ENCODE measurements at places on chromosomes 11 and 22.

- DNase-seq = no peak
Measured at GRCh38 chr11:44243086-44243485, 66.9 kb downstream of the ALX4 start.

- no peak for DNase-seq
Measured at GRCh38 chr11:67275606-67276409, 9.5 kb downstream of the GRK2 start.

DNA sequence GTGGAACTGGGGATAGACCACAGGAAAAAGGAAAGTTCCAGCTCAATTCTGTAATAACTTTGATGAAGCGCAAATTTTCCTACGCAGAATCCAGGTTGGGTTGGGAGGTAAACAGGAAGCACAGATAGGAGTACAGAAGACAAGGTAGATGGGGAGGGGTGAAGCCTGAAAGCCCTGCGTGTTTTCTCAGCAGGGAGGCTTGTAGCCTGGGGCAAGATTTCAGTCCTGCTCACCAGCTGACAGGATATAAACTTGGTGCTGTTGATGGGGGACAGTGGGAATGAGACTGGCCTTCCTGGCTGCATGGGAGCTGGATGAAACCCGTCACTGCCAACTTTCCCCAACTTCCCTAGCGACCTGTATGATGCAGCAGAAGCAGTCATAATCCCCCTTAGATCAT, 114.9 kb downstream of the ARHGAP32 start:
- no peak for DNase-seq

DNA sequence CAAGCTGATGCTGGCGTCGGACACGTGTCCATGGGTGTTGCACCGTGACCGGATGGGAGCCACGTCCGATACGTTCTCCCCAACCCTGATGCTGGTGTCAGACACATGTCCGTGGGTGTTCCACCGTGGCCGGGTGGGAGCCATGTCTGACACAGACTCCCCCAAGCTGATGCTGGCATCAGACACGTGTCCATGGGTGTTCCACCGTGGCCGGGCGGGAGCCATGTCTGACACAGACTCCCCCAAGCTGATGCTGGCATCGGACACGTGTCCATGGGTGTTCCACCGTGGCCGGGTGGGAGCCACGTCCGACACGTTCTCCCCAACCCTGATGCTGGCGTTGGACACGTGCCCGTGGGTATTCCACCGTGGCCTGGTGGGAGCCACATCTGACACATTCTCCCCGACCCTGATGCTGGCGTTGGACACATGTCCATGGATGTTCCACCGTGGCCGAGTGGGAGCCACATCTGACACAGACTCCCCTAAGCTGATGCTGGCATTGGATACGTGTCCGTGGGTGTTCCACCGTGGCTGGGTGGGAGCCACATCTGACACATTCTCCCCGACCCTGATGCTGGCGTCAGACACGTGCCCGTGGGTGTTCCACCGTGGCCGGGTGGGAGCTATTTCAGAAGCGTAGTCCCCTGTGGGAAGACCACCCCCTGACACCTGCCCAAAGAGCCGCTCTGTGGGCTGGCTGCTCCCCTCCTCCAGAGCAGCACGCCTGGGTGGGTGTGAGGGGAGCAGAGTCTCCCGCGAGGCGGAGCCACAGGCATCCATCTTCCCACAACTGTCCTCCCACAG, 20.0 kb downstream of the SELENOO start:
- DNase-seq = no peak

DNA sequence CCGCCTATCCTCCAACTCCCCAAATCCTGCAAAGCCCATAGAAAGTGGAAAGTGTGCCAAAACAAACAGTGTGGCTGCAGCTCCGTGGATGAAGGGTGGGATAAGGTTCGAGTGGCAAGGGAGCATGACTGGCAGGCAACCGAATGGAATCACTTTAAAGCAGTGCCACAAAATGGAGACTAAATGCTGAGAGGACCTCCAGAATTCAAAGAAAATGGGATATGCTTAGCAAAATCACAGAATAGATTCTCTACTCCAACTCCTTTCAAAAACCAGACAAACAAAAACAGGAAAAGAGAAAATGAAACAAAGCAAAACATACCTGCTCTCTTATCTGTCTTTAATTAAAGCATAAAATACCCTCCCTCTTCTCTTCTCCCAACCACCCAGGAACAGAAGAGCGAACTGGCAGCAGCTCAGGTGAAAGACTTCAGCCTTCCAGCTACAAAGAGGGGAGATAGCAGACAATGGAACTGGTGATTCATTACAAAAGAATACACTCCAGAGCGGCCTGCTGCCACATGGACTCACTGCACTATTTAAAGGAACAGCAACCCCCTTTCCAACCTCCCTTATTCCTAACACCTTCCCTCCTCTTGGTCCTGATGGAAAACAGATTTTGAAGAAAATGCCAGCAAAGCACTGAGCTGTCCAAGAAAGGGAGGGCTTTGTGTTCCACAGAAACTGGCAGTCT, 118.5 kb downstream of the APOL5 start:
- DNase-seq = no peak

GRCh38 chr11:64357904-64358535, 942 bp upstream of the RPS6KA4 start:
- no peak for DNase-seq

DNA sequence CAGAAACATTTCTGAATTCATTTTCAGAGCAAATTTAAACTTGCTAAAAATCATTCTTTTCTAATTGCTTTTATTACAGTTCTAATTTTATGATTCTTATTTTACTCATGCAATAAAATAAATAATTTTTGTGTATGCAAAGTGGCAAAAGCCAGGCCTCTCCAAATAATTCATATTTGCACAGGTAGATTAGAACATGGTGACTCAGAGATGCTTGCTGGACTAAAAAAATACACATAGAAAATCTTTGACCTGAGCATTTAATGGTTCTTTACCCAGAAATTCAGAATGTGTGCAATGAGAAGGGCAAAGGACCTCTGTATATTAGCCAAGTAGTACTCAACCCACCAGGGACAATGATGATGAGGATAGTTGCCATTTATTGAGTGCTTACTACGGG, 15.3 kb downstream of the MAP6 start:
- DNase-seq = no peak
